NCI-H510A treated with DMSO at 0.1 percent for 48 hours (cell line): ENCODE measurements at places on chromosomes 2 and 18.

GRCh38 chr2:29759360-29759759 is 162.0 kb downstream of the ALK start:
- no peak for DNase-seq

DNA sequence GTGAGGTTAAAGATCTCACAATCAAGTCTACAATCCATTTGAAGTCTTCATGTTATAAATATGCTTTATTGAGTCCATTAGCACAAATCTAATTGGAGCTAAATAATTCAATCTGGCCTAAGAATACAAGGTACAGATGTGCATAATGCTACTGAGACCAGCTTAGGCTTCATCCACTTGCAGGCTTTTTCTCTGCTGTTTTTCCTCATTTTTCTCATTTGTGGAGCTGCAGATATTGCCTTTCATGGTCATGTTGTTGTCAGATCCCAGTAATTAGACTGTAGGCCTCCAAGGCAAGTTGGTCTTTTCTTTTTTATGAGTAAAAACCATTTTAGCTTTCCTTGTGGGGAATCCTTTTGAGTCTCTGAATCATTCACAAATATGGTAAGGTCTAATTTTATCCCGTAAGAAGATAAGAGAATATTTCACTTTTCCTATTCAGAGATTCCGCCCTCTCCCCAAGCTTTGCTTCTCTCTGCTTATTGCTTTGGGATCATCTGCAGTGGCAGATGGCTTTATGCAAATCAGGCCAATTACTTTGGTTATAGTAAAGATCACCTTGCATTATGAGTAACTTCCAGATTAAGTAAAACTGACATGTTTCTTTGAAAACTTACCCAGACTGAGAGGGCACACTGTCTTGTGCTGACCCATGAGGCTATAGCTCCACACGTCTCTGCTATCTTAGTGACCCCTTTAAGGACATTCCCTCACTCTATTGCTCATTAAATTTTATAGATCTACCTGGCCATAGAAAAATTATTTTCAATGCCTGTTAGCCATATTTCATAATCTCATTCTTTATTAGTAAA is 80.9 kb downstream of the MGAT5 start:
- DNase-seq: no peak

- no peak for DNase-seq
These were observed 69.9 kb downstream of the RHBDD1 start for GRCh38 chr2:226905718-226906117.

DNA sequence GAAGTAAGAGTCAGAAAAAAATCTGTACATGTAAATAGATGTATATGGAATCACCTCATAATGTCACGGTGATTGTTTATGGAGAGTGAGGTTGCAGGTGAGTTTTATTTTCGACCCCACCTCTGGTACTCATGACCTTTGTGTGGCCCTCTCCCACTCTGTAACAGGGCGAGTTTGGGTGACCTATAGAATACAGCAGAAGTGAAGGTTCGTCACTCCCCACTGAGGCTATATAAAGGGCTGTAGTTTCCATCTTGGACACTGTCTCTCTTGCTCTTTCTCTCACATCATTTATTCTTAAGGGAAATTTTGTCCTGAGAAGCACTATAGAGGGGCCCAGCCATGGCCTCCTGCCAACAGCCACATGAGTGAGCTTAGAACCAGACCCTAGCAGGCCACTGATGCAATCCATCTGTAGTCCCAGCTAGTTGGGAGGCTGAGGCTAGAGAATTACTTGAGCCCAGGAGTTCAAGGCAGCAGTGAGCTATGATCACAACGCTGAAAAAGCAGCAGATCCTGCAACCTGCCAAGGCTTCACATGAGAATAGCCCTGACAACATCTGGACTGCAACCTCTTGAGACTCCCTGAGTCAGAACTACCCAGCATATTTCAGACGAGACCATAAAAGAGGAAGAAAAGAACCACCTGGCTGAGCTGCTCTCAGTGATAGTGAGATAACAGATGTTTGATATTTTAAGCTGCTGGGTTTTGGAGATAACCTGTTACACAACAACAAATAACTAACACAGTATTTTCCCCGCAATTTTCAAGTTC is 74.3 kb upstream of the SLC1A4 start:
- no peak for DNase-seq

DNA sequence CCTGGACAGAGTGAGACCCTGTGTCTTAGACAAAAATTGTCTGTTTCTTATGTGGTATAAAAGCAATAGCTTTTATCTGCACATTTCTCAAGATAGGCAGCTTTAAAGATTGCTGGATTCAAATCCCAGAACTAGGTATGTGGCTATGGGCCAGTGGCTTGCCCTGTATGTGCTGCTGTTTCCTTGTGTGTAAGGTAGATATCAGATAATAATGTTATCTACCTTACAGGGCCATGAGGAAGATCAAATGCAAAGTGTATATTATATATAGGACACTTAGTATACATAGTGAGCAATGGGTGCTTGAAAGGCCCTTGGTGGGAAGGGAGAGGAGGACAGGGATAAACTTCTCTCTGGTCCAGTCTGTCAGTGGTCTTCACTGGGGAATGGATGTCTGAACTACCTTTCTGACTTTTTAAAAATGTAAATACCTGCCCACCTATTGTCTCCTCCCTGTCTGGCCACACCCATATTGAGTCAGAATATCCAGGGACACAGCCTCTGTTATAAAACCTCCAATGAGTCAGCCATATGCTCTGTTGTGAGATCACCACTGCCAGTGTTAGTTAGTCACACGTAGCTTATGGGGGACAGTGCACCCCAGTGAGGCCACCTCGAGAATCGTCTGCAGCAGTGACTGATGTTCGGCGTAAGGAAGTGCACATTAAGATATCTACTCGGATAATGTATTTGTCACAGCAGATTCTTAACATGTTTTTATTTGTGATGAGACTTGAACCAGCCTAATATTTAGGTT is 383.4 kb downstream of the PTPRM start:
- DNase-seq: no peak

DNA sequence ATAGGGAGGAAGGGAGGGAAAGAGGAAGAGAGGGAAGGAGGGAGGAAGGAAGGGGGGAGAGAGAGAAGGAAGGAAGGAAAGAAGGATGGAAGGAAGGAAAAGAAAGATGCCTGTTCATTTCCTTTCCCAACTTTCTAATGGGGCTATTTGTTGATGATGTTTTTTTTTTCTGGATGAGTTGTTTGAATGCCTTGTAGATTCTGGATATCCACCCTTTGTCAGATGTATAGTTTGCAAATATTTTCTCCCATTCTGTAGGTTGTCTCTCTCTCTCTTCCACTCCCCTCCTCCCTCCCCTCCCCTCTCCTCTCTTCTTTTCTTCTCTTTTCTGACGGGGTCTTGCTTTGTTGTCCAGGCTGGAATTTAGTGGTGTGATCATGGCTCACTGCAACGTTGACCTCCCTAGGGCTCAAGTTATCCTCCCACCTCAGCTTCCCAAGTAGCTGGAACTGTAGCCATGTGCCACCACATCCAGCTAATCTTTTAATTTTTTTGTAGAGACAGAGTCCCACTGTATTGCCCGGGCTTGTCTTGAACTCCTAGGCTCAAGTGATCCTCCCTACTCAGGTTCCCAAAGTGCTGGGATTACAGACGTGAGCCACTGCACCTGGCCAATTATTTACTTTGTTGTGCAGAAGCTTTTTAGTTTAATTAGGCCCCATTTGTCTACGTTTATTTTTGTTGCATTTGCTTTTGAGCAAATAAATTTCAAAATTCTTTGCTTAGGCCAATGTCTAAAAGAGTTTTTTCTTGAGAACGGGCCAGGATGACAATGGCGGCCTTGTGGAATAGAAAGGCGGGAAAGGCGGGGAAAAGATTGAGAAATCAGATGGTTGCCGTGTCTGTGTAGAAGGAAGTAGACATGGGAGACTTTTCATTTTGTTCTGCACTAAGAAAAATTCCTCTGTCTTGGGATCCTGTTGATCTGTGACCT is 57.3 kb upstream of the FAM117B start:
- DNase-seq: peak; percentile 42

DNA sequence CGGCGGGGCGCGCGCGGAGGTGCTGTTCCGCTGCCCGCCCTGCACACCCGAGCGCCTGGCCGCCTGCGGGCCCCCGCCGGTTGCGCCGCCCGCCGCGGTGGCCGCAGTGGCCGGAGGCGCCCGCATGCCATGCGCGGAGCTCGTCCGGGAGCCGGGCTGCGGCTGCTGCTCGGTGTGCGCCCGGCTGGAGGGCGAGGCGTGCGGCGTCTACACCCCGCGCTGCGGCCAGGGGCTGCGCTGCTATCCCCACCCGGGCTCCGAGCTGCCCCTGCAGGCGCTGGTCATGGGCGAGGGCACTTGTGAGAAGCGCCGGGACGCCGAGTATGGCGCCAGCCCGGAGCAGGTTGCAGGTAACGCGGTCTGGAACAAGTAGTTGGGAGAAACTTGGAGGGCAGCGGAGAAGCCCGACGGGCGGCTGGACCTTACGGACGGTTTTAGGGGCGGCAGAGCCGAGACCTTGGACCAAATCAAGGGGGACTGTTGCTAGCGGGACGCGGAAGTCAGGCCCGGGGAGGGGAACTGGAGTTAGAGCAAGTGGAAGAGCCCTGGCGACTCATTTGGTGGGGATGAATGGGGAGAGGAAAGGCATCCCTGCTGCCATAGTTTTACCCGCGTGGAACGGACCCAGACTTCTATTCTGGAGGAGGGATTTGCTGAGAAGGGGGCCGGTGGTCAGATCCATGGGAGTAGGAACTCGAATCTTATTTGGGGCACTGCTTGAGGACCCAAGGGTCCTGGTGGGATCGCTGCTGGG is 573 bp downstream of the IGFBP2 start:
- peak; percentile 48 for DNase-seq

GRCh38 chr2:148507970-148508369 is 136.6 kb upstream of the EPC2 start:
- no peak for DNase-seq

- peak; percentile 18 for DNase-seq
These were observed 47.7 kb upstream of the SMAD2 start for GRCh38 chr18:47978141-47978540.

DNA sequence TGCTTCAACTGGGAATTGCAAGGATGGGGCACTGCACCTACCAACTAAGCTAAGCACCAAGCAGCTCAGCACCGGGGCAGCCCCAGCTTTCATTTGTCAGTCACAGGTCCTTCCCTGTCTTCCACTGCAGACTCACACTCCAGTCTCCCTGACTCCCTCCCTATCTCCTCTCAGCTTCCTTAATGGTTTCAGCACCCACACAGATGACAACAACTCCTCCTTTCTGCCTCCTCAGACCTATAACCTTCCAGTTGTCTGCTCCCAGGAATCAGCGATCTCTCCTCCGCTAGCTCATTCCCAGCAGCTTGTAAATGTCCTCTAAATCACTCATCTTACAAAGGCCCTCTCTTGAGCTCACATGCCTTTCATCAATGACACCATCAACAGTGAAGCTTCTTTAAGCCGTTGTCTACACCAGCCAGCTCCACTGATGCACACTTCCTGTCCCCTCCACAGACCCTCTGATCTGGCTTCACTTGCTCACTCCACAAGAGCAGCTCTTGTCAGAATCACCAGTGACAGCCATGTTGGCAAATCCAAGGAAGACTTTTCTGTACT is 32.1 kb downstream of the CLASP1 start:
- peak; percentile 37 for DNase-seq

DNA sequence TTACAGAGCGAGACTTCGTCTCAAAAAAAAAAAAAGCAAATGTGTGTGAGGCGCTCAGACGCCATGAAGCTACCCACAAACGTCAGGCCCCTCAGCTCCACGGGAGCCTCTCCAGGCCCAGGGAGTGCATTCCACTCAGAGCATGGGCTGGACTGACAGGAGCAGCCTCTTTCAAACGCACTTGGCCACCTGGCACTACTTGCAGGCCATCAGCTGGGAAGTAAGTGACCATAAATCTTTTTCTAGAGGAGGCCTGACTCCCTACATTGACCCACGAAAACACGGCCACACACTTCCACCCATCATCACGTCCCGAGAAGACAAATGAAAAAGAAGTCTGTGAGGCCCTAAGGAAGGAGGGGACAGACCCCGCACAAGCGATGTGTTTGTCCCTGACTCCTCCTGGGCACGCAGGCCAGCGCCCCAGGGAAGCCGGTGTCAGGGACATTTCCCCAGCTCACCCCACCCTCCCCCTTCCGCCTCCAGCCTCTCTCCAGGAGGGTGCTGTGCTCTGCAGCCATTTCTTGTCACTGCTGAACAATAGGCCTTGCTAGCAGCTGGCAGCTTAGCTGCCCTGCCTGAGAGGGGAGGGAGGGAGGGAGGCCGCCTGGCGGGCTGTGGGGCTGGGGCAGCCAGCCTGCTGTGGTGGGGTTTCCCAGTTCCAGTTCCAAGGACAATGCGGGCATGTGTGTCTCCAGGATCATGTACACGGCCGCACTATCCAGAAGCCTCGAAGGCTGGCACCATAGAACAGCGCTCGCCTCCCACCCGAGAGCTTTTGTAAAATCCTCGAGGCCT is 26.6 kb downstream of the SERTAD2 start:
- DNase-seq: peak; percentile 88

DNA sequence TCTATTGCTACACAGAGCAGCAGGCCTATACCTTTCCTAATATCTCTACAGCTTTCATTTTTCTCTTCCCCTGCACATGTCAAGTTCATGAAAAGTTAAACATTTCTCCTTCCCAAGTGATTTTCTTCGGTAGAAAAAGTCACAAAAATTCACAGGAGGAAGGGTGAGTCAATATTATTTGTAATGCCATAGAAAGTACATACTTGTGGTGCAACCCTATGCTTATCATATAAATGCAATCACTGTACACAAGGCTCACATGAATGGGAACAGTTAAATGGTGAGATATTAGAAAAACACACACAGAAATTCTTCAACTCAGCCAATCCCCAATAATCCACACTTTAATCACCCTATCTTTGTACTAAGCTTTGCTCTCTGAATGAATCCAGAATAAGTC is 651.6 kb downstream of the LRRTM4 start:
- DNase-seq: no peak

- DNase-seq: no peak
These were observed 60.1 kb downstream of the NPAS2 start for GRCh38 chr2:100880036-100880435.

GRCh38 chr18:50679056-50679455 is 119.2 kb downstream of the MAPK4 start:
- DNase-seq: no peak

DNA sequence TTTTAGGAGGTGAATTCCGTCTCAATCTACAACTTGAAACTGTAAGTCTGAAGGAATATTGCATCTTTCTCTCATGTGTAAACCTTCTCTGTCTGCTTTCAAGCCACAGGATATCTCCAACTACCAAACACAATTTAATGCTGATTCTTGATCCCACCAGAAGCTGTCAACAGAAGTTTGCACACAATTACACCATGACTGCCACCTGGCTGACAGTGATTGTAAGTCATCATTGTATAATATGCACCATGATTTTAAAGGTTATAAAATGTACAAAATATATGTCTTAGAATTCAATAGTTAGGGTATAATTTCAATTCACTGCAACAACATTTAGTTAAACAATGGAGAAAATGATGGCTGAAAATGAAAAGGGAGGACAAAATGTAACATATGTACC is 18.4 kb downstream of the PREPL start:
- no peak for DNase-seq

GRCh38 chr18:11167778-11168177 is 18.4 kb upstream of the PIEZO2 start:
- no peak for DNase-seq

- DNase-seq: peak; percentile 42
These were observed 17.6 kb downstream of the WNT10A start for GRCh38 chr2:218898109-218898878.

- DNase-seq: no peak
These were observed 40.3 kb upstream of the HNMT start for GRCh38 chr2:137924019-137924418.
